ENCODE measurements at places on chromosomes 4 and X. TPM values are rescaled to one million over a fixed set of nuclear protein-coding genes. Genes with fewer than 3 reads are reported as not detected.

Gene DAPP1
- 0.74 TPM for total RNA-seq

Gene GPC4
- 7.1 TPM for total RNA-seq

Gene NWD2
- total RNA-seq: not detected

Gene KCNE5
- total RNA-seq: not detected

Gene KIT
- total RNA-seq: 1.2 TPM

Gene SLC7A11
- total RNA-seq: 0.19 TPM

Gene S100P
- total RNA-seq: not detected

Gene GBA3
- total RNA-seq: not detected

Gene SMR3B
- not detected for total RNA-seq

Gene GJB1
- total RNA-seq: not detected

DNA sequence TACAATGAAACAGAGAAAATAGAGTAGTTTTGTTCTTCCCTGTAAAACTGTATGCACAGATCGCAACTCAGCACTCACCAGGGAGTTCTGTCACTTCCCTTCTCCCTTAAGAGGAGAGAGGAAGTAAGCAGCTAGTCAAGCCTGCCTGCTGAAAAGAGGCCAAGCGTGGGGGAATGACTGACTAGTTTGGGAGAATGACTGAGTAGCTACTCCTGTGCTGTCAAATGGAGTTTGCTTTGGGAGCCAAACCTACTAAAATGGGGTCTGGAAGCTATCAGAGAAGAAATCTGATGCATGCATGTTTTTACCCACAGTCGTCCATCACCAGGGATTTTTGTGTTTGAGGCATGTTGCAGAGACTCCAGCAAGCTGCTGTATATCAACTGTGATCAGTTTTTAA lies 54.6 kb upstream of the LHFPL1 start:
- H3K27me3 ChIP-seq: no peaks in the 10 kb centered on the region
- peak overlapping the region; percentile 19 for H3K4me3 ChIP-seq
- H3K36me3 ChIP-seq: no peaks in the 10 kb centered on the region
- DNase-seq: no peak

DNA sequence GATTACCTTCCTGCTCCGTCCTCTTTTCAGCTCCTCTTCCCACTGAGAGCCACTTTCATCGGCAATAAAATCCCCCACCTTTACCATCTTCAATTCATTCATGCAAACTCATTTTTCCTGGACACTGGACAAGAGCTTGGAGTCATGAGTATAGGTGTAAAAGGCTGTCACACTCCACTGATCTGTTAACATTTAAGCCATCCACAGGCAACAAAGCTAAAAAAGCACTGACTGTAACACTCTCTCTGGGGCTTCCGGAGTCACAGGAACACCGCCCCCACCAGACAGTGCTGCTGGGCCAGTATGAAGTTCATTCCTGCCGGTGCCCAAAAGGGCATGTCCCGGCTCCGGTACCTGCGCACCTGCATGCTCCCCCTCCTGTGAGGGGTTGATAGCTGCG lies 38.5 kb downstream of the MAGEB5 start:
- no peak overlapping the region for H3K4me3 ChIP-seq
- H3K36me3 ChIP-seq: no peaks in the 10 kb centered on the region
- H3K4me1 ChIP-seq: no peaks in the 10 kb centered on the region
- no peaks in the 10 kb centered on the region for H3K27me3 ChIP-seq
- no peak for DNase-seq
- no peak overlapping the region for H3K27ac ChIP-seq

- H3K27me3 ChIP-seq: no peaks in the 10 kb centered on the region
- H3K27ac ChIP-seq: no peak overlapping the region
- peaks cover 23% of the 10 kb centered on the region for H3K4me1 ChIP-seq
- no peaks in the 10 kb centered on the region for H3K36me3 ChIP-seq
- no peak overlapping the region for H3K4me3 ChIP-seq
Measured at GRCh38 chr4:120724656-120725055, 197.9 kb downstream of the PRDM5 start.

DNA sequence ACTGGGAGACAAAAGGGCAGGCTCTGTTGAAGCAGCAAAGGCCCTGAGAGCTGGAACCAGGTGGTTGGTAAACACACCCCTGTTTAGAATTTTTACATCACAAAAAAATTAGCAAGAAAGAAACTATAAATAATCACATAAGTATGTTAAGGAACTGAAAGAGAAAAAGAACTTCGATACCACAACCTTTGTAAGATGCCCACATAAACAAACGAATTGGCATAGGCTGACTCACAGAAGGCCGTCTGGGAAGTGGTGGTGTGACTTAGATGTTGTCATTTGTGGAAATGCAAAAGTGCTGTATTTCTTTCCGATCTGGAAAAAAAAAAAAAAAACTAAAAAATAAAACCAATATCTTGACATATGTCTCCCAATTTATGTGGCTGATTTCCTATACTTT lies 235.1 kb downstream of the USP46 start:
- H3K27ac ChIP-seq: no peak overlapping the region
- no peaks in the 10 kb centered on the region for H3K36me3 ChIP-seq
- H3K27me3 ChIP-seq: no peaks in the 10 kb centered on the region
- no peak overlapping the region for H3K4me3 ChIP-seq
- DNase-seq: no peak

GRCh38 chrX:54799046-54799445 lies 991 bp upstream of the ITIH6 start:
- DNase-seq: no peak
- no peak overlapping the region for H3K27ac ChIP-seq
- H3K4me3 ChIP-seq: no peak overlapping the region
- H3K27me3 ChIP-seq: no peaks in the 10 kb centered on the region
- no peaks in the 10 kb centered on the region for H3K4me1 ChIP-seq
- H3K36me3 ChIP-seq: no peaks in the 10 kb centered on the region

- H3K27ac ChIP-seq: no peak overlapping the region
- no peaks in the 10 kb centered on the region for H3K36me3 ChIP-seq
- no peaks in the 10 kb centered on the region for H3K27me3 ChIP-seq
- no peak overlapping the region for H3K4me3 ChIP-seq
- no peaks in the 10 kb centered on the region for H3K4me1 ChIP-seq
- DNase-seq: no peak
Measured at GRCh38 chrX:38170556-38170955, 50.1 kb downstream of the SRPX start.

DNA sequence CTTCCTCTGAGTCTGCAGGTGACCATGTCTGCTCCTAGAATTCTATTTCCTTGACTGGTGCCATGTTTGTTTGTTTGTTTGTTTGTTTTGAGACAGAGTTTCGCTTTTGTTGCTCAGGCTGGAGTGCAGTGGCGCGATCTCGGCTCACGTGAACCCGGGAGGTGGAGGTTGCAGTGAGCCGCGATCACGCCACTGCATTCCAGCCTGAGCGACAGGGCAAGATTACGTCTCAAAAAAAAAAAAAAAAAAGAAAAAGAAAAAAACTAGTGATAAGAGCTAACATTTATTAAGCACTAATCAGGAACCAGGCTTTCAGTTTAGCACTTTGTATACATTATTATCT lies 7.2 kb downstream of the SAT1 start:
- no peak overlapping the region for H3K27ac ChIP-seq
- peaks cover 9% of the 10 kb centered on the region for H3K36me3 ChIP-seq
- H3K4me1 ChIP-seq: peaks cover 3% of the 10 kb centered on the region
- DNase-seq: no peak

GRCh38 chr4:142274137-142274536 lies 572.0 kb downstream of the INPP4B start:
- no peak overlapping the region for H3K4me3 ChIP-seq
- H3K27me3 ChIP-seq: no peaks in the 10 kb centered on the region
- H3K27ac ChIP-seq: no peak overlapping the region
- DNase-seq: no peak

DNA sequence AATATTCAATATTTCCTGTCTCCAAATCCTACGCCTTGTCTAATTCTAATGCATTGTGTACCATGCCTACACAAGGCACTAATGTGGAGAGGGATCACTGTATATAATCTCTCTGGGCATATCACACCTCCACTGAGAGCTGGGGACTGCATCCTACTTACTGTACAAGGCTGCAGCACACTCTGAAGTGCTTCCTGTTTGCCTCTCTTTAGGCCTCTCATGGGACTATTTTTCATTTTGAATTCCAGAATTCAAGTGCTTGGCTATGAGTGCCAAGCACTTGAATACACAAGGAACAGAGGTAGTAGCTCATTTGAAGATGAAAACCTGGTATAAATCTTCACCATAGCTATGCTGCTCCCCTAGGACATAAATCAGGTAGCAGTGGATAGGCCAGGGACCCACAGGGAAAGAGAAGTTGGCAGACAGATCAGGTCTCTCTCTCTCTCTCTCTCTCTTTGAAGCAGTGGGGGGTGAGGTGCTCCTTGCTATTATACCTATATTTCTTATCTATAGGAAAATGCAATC lies 229.7 kb upstream of the MBNL3 start:
- H3K27ac ChIP-seq: no peak overlapping the region
- H3K27me3 ChIP-seq: no peaks in the 10 kb centered on the region
- no peaks in the 10 kb centered on the region for H3K4me1 ChIP-seq
- H3K4me3 ChIP-seq: no peak overlapping the region
- no peaks in the 10 kb centered on the region for H3K36me3 ChIP-seq
- DNase-seq: no peak

GRCh38 chr4:145154573-145154972 lies 25.8 kb downstream of the OTUD4 start:
- peaks cover 72% of the 10 kb centered on the region for H3K36me3 ChIP-seq
- H3K4me1 ChIP-seq: peaks cover 30% of the 10 kb centered on the region
- no peaks in the 10 kb centered on the region for H3K27me3 ChIP-seq
- H3K27ac ChIP-seq: peak overlapping the region; percentile 77

DNA sequence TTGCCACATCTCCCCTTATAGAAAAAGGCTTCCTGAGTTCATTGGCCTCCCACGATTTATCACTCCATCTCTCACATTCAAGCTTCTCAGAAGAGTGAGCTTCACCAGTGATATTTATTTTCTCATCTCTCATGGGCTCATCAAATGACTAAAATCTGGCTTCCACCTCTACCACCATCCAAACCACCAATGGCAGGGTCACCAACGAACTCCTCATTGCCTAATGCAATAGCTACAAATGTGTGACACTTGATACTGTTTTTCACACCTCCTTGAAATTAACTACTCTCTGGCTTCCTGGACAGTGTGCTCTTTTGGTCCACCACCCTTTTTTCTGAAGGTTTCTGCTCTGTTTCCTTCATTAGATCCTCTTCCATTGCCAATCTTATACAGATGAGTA lies 129.0 kb downstream of the SH2D1A start:
- DNase-seq: no peak
- no peaks in the 10 kb centered on the region for H3K4me1 ChIP-seq
- no peaks in the 10 kb centered on the region for H3K36me3 ChIP-seq
- peaks cover 3% of the 10 kb centered on the region for H3K27me3 ChIP-seq

DNA sequence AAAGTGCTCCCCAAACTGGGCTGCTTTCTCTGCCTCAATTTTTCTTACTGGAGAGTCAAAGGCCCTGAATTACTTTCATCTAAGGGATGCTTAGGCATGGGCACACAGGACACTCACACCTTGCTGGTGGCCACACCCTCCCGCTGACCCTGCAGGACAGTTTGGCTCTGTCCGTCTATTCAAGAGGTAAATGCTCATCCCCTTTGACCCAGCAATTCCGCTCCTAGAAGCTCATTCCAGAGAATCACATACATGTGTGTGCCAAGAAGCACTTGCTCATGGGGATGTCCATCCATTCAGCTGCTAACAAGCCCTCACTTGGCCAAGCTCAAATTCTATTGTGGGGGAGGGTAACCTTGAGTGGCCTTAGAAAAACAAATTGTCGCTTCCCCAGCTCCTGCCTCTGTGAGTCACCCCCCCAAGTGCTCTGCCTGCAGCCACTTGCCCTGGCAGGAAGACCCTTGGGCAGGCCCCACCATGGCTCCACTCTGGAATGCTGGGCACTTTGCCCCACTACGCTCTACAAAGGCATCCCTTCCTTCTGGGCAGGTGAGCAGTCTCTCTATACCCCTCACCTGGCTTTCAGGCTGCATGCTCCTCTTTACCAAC lies 54.5 kb downstream of the HTRA3 start:
- H3K27ac ChIP-seq: no peak overlapping the region
- DNase-seq: no peak
- peaks cover 36% of the 10 kb centered on the region for H3K4me1 ChIP-seq
- H3K27me3 ChIP-seq: no peaks in the 10 kb centered on the region
- no peak overlapping the region for H3K4me3 ChIP-seq

DNA sequence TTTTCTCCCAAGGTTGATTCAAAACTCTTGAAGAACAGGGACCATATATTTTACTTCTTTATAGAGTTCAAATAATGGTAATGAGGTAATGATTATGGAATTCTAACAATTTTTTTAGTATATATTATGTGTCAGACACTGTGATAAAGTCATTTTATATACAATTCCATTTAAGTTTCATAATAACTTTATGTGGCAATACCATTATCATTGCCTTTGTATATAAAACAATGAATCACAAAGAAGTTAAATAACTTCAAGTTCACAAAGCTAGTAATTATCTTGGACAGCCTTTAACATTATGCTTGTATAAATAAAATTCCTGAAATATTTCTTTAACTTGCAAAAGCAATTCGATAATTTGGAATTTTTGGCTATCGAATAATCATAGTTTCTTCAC lies 20.6 kb downstream of the MAGEC1 start:
- H3K27ac ChIP-seq: no peak overlapping the region
- no peaks in the 10 kb centered on the region for H3K36me3 ChIP-seq
- H3K4me1 ChIP-seq: no peaks in the 10 kb centered on the region
- H3K27me3 ChIP-seq: no peaks in the 10 kb centered on the region

- H3K36me3 ChIP-seq: no peaks in the 10 kb centered on the region
- H3K4me1 ChIP-seq: no peaks in the 10 kb centered on the region
- no peak overlapping the region for H3K4me3 ChIP-seq
- no peaks in the 10 kb centered on the region for H3K27me3 ChIP-seq
- H3K27ac ChIP-seq: no peak overlapping the region
- DNase-seq: no peak
Measured at GRCh38 chr4:69828828-69829227, 31.1 kb downstream of the SULT1E1 start.

GRCh38 chr4:124631760-124632159 lies 80.8 kb downstream of the ANKRD50 start:
- no peak for DNase-seq
- H3K4me1 ChIP-seq: peaks cover 5% of the 10 kb centered on the region
- no peaks in the 10 kb centered on the region for H3K36me3 ChIP-seq
- H3K27me3 ChIP-seq: no peaks in the 10 kb centered on the region

DNA sequence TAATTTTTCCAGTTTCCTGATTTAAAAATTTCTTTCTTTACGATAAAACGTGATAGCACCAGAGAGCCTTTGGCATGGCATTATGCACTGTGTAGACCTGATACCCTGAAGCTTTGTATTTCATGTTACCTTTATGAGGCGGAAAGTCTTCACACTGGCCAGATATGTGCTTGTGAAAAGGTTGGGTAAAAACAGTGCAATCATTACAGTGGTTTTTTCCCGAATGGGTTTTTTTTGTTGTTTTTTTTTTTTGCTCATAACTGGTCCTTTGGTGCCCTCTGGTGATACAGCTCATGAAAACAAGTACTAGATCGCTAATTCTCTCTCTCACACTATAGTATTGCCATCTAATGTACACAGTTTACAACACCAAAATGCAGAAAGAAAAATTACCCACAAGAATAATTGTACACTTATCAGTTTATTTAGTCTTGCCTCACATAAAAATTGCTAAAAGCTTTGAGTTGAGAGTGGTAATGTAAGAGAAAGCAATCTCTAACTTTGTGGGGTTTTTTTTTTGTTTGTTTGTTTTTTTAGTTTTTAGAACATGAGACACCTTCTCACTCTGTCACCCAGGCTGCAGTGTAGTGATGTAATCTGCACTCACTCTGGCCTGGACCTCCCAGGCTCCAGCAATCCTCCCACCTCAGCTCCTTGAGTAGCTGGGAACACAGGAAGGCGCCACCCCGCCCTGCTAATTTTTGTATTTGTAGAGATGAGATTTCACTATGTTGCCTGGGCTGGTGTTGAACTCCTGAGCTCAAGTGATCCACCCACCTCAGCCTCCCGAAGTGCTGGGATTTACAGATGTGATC lies 21.3 kb downstream of the SPCS3 start:
- H3K27ac ChIP-seq: no peak overlapping the region
- no peaks in the 10 kb centered on the region for H3K27me3 ChIP-seq
- H3K36me3 ChIP-seq: peaks cover 8% of the 10 kb centered on the region
- DNase-seq: no peak
- peaks cover 12% of the 10 kb centered on the region for H3K4me1 ChIP-seq
